ENCODE measurements at places on chromosomes 7 and 10. TPM values are rescaled to one million over a fixed set of nuclear protein-coding genes. Genes with fewer than 3 reads are reported as not detected.

The AGMO gene
- not detected for total RNA-seq

The CHPF2 gene
- 25.0 TPM for total RNA-seq

The CASD1 gene
- total RNA-seq, result 22.9 TPM

The WNT8B gene
- total RNA-seq, result not detected

The JAZF1 gene
- 16.5 TPM for total RNA-seq

The SEMA3A gene
- 0.21 TPM for total RNA-seq

The TMEM176A gene
- total RNA-seq, result 2.1 TPM

The CARD11 gene
- 39.1 TPM for total RNA-seq

The PLAU gene
- 9.7 TPM for total RNA-seq

The SFRP4 gene
- not detected for total RNA-seq

The INPP5F gene
- 8.1 TPM for total RNA-seq

The WDR86 gene
- total RNA-seq, result 3.9 TPM

The PARD3 gene
- total RNA-seq, result 4.8 TPM

The UBE2H gene
- 76.3 TPM for total RNA-seq

The DPYSL4 gene
- 0.21 TPM for total RNA-seq

The NEURL1 gene
- total RNA-seq, result 4.8 TPM

The TEX36 gene
- not detected for total RNA-seq

The CPED1 gene
- total RNA-seq, result 4.6 TPM

The TDRD1 gene
- 0.10 TPM for total RNA-seq

The ELN gene
- total RNA-seq, result not detected

The CLEC5A gene
- total RNA-seq, result 3.6 TPM

The TMEM184A gene
- not detected for total RNA-seq

Data from mononuclear cell (primary cell).